Non-pigmented ciliary epithelial cell (primary cell): ENCODE measurements at places on chromosomes 2 and 18.

- DNase-seq = no peak
These were observed 193.0 kb upstream of the CYP26B1 start for GRCh38 chr2:72340665-72341064.

- DNase-seq = peak; percentile 60
These were observed 144.3 kb upstream of the SMAD7 start for GRCh38 chr18:49094979-49095632.

- no peak for DNase-seq
These were observed 43.0 kb downstream of the CENPO start for GRCh38 chr2:24836206-24836605.

GRCh38 chr18:73669297-73669696 is 478.3 kb downstream of the FBXO15 start:
- DNase-seq = no peak

- no peak for DNase-seq
These were observed 103.2 kb downstream of the PIEZO2 start for GRCh38 chr18:11046140-11046539.

DNA sequence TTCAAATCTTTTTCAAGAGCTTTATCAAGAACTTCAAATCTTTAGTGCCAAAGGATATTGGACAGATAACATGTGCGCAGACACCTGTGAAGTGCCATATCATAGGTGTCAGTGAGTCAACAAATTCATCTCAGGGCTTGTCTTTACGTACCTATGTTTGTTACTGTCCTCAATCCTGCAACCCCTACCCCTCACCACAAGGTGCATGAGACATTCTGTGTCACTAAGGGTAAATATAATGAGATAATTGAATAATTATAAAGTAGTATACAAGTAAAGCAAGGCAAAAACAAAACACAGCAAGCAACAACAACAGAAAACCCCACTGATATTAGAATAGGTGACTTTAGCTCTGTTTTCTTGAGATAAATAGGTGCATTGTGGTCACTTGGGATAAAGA is 1495.8 kb upstream of the TMEFF2 start:
- no peak for DNase-seq

GRCh38 chr2:46116553-46116991 is 180.6 kb upstream of the EPAS1 start:
- no peak for DNase-seq

- DNase-seq = no peak
These were observed 398.6 kb upstream of the CDH7 start for GRCh38 chr18:65352186-65352585.

- no peak for DNase-seq
These were observed 17.5 kb upstream of the CEP192 start for GRCh38 chr18:12973562-12974213.
